ENCODE measurements at places on chromosomes 13 and 19.

DNA sequence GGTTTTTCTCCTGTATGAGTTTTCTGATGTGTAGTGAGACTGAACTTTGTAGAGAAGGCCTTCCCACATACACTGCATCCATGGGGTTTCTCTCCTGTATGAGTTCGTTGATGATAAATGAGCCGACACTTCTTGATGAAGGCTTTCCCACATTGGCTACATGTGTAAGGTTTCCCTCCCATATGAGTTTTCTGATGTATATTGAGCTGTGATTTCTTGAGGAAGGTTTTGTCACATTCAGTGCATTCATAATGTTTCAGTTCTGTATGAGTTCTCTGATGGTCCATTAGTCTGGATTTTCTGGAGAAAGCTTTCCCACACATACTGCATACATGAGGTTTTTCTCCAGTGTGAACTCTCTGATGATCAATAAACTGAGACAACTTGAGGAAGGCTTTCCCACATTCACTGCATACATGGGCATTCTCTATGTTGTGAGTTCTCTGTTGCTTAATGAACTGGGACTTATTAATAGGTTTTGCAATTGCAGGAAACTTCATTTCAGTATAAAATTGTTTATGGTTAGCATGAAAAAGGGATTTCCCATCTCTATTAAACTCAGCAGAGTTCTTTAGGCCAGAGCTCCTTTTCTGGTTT lies 7.5 kb upstream of the ZNF350 start:
- no peak for DNase-seq

- no peak for DNase-seq
Measured at GRCh38 chr19:48681127-48681470, 8.3 kb upstream of the NTN5 start.

DNA sequence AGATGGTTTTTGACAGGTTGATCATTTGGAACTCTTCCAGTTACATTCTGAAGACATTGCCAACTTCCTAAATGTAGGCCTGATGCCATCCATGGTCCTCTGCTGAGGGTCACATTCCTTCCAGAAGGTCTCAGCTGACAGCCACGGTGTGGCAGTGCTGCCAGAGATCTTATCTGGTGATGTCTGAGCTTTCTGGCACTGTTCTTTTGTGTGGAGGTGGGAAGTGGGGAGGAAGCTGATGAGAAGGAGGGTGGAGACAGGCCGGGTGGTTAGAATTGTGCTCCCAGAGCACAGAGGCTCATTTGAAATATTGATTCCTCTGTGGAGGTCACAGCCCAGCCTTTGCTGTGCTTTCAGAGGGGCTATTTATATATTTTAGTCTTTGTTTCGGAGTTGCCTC lies 16.1 kb upstream of the MTIF3 start:
- DNase-seq, result no peak

DNA sequence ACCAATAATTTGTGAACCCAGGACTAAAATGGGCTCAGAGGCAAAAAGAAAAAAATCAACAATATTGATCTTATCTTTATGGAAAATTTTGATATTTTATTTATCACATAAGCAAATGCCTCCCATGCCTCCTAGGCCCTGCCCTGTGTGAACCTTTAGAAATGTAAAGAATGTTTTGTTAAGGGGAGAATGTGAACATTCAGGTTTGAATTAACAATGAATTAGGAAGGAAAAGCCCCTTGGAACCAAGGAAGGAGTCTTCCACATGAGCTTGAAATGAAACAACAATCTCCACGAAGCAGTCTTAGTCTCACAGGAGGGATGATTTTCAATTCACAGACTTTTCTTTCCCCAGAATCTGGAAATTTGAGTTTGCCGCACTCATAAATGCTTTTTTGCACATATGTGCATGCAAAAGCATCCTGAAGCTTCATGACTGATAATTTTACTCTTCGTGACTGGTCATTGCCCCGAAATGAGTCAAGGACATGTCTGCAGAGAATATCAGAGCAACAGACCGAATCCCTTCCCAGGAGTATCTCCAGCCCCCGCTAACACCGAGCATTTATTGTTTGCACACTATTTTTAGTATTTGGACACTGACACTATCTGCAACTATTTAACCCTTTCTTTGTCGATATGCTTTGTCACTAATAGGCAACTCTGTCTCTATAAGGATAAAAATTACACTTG lies 135.2 kb downstream of the DCT start:
- no peak for DNase-seq

- DNase-seq, result no peak
Measured at GRCh38 chr13:112796190-112796915, 106.5 kb downstream of the ATP11A start.

GRCh38 chr19:34989298-34989697 lies 10.8 kb upstream of the GRAMD1A start:
- DNase-seq, result no peak

GRCh38 chr13:42821437-42821836 lies 40.1 kb downstream of the FAM216B start:
- DNase-seq, result no peak

DNA sequence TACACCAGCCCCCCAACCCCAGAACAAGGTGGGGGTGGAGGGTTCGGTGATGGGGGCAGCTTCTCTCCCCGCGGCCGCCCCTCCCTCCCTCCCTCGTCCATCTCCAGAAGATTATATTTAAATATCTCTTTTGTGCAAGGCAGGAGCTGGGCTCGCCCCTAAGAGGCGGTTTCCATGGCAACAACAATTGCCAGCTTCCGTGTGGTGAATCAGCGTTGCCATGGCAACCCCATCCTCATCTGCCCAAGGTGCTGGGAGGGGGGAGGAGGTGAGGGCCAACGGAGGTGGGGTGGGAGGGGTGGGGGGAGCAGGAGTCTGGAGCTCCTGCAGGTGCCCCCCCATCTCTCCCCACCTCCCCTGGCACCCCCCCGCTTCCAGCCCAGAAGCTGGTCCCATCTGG lies 46.4 kb downstream of the CELF5 start:
- no peak for DNase-seq

DNA sequence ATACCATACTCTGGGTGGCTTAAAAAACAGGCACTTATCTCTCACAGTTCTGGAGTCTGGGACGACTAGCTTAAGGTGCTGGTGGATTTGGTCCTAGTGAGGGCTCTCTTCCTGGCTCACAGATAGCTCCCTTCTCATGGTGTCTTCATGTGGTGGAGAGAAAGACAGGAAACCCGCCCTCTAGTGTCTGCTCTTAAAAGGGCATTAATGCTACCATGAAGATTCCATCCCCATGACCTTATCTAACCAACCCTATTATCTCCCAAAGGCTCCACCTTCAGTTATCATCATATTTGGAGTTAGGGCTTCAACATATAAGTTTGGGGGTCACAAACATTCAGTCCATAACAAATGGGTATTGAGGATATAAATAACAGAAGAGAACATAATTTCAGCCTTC lies 139.4 kb downstream of the HS6ST3 start:
- no peak for DNase-seq

DNA sequence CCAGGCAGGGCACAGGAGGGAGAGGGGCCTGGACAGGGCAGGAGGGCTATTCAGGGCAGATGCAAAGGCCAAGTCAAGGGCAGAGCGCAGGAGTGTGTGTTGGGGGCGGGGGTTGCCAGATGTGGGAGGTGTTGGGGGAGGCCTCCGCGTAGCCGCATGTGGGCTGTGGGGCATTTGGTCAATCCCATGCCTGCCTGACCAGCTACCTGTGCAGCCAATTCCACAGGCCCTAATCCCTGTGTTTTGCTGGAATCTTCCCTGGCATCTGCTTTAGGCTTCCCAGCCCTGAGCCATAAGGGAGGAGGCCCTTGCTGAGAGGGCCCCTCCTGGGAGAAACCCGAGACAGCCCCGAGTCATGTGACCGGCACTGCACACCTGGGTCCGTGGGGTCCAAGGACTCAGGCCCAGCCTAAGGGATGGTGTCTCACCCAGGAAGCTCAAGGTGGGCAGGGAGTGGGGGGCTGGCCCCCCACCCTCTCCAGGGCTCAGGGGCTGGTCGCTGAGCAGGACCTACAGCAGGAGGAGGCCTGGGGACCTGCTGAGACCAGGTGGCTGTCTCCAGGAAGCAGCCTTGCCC lies 20.3 kb downstream of the RFX1 start:
- no peak for DNase-seq

DNA sequence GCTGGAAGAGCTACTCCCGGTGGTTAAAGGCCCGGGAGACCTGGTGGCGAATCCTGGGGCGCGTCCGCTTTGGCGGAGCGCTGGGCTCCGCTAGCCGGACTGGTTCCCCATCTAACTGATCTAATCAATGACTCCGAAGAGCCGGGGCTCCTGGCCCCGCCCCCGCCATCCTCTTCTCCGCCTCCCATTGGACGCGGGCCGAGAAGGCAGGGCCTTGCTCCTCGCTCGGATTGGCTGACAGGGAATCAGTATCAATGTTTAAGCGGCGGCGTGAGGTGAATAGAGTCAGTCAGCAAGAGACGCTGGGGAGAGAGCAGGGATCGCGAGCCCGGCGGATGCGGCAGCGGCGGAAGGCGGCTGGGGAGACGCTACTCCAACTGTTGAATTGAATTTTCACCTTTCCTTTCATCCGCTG lies 1.7 kb upstream of the PCDH17 start:
- peak; percentile 40 for DNase-seq

DNA sequence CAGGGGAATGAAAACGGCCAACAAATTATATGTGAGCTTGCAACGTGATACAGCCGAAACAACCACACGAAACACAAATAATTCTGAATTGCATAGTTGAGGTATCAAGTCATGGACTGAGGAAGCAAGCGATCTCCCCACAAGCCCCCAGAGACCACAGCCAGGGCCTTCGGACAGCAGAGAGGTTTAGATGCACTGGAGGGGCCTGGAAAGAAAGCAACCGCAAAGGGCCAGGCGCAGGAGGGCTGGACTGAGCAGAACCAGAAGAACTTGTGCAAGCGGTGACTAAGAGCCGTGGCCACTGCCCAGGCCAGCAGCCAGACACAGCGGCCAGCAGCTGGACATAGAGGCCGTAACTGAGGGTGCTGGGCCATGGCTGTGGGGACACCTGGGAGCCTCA lies 131.4 kb downstream of the TNFRSF19 start:
- DNase-seq, result no peak

- DNase-seq, result no peak
Measured at GRCh38 chr19:45363861-45364459, 6.4 kb downstream of the ERCC2 start.

GRCh38 chr19:38670921-38671398 lies 23.5 kb downstream of the ACTN4 start:
- DNase-seq, result no peak

DNA sequence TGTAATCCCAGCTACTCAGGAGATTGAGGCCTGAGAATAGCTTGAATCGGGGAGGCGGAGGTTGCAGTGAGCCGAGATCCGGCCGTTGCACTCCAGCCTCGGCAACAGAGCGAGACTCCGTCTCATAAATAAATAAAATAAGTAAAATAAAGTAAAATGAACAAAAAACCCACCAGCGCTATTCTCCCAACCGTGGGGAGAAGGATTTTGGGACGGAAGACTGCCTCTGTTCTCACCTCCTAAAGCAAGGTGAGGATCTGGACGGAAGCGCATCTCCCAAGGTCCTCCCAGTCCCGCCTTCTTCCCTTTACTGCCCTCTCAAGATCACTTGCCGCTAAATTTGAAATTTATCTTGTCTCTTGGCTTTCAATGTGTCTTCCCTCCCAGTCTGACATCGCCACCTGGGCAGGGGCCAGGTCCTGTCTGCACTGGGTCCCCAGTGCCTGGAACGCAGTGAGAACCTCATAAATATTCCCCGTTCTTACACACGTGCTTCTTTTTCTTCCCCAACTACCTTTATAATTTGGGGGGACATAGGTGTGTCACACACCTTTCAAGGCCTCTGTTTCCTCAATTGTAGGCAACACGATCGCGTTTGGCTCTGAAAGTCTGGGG lies 1.2 kb upstream of the DNAJB1 start:
- DNase-seq, result no peak

DNA sequence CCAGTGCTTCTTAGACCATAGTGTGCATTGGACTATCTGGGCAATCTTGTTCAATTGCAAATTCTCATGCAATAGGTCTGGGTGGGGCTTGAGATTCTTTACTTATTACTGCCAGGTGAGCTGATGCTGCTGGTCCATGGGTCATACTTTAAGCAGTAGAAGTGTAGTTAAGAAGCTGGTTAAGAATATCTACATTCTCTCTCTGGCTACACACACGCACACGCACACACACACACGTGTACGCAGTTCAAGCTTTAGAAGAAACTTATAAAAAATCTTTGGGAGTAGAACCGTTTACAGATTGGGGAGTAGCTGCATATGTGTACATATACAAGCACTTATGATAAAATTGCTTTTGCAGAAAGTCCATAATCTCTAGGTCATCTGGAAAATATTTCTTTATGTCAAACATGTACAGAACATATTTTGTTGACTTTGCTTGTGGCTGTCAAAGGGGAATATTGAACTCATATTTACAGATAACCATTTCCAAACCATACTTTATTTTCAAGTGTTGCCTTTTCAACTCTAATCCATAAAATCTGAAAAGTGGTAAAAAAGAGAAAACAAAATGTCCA lies 99.7 kb downstream of the GPC6 start:
- no peak for DNase-seq

GRCh38 chr19:50387868-50388245 lies 3.7 kb downstream of the POLD1 start:
- no peak for DNase-seq

GRCh38 chr13:111380431-111380830 lies 60.0 kb downstream of the TEX29 start:
- no peak for DNase-seq

DNA sequence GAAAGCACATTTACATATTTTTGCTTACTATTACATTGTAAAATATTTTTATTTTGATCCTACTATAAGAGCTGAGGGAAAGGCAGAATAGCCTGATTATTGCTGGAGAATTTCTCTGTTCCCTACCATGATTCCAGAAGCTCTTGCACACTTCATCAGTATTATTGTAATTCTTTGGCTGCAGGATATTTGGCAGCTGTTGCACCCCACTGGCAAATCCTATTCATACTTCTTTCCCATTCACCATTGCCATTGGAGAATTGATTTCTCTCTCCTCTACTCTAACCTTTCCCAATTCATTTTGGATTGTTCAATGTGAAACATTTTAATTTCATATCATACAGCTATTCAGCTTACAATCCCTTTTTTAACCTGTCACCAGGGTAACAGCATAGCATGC lies 238.0 kb downstream of the GGACT start:
- DNase-seq, result no peak

- DNase-seq, result peak; percentile 84
Measured at GRCh38 chr13:102798581-102799425, at the start of the genes BIVM and POGLUT2. Gene BIVM (plus strand): TSS chr13:102799119. CDS start chr13:102807268, 8,149 bp downstream. Gene POGLUT2 (minus strand): TSS chr13:102798976. CDS start chr13:102798670, 306 bp downstream.

DNA sequence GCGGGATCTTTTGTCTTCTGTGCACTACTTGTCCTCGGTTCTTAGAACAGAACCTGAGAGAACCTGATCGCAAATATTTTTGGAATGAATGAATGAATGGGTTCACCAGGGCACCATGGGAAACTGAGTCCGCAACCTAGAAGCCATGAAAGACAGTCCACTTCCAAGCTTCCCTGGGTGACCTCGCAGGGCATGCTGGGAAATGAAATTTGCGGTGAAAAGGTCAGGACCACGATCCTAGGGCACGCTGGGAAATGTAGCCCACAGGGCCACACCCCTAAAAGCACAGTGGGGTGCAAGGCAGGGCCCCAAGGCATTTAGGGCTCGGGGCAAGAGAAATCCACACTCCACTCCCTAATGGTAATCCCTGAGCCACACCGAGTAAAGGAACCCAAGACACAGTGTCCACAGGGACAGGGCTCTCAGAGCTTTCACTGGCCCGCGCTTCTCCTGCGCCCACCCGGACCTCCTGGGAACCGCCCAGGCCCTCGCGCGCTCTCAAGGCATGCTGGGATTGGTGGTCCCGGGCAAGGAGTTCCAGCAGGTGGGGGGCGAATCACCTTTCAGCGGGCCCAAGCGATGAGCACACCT lies 1.1 kb upstream of the PPP1R12C start:
- DNase-seq, result no peak

Measured in naive thymus-derived CD4-positive, alpha-beta T cell (primary cell).